ENCODE measurements at places on chromosomes 4 and X. TPM values are rescaled to one million over a fixed set of nuclear protein-coding genes. Genes with fewer than 3 reads are reported as not detected.

SSX2B gene
- not detected for total RNA-seq

FRMPD3 gene
- under 0.01 TPM for total RNA-seq

- no peak overlapping the region for H3K4me3 ChIP-seq
- no peaks in the 10 kb centered on the region for H3K4me1 ChIP-seq
- H3K36me3 ChIP-seq = no peaks in the 10 kb centered on the region
These were observed 36.5 kb upstream of the TFDP3 start for GRCh38 chrX:133254666-133255065.

CT45A2 gene
- total RNA-seq = not detected
